Activated naive CD8-positive, alpha-beta T cell treated with anti-CD3 and anti-CD28 coated beads for 36 hours (primary cell): ENCODE measurements at places on chromosomes 7 and 10. TPM values are rescaled to one million over a fixed set of nuclear protein-coding genes. Genes with fewer than 3 reads are reported as not detected.

The STYXL1 gene
- 30.4 TPM for total RNA-seq

The DGKB gene
- not detected for total RNA-seq

The EN2 gene
- total RNA-seq: not detected

The MIOS gene
- 55.3 TPM for total RNA-seq

The C7orf25 gene
- 4.3 TPM for total RNA-seq

The EPO gene
- not detected for total RNA-seq

GRCh38 chr7:77202481-77202976, 2.9 kb upstream of the FGL2 start:
- H3K4me3 ChIP-seq: no peak overlapping the region
- DNase-seq: no peak
- H3K36me3 ChIP-seq: no peaks in the 10 kb centered on the region
- H3K4me1 ChIP-seq: peaks cover 31% of the 10 kb centered on the region
- H3K27me3 ChIP-seq: no peaks in the 10 kb centered on the region

DNA sequence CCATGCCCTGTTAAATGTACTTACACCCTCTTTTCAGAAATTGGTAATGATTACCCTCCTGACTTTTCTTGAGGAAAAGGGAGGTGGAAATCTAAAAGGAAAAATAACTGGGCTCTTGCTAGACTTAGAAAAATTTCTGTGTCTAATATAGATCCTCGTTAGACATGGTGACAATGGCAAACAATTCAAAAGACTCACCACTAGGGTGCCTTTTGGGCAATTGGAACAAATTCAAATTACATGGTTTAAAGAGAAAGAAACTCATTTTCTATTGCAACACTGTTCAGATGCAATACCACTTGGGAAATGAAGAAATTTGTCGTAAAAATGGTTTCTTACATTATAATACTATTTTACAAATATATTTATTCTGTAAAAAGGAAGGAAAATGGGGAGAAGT, 950.1 kb downstream of the GRM8 start:
- DNase-seq: no peak
- no peak overlapping the region for H3K27ac ChIP-seq
- no peak overlapping the region for H3K4me3 ChIP-seq
- no peaks in the 10 kb centered on the region for H3K27me3 ChIP-seq
- H3K36me3 ChIP-seq: no peaks in the 10 kb centered on the region
- H3K4me1 ChIP-seq: no peaks in the 10 kb centered on the region

GRCh38 chr7:131011976-131012375, 278.0 kb upstream of the KLF14 start:
- peak overlapping the region; percentile 97 for H3K27ac ChIP-seq
- no peaks in the 10 kb centered on the region for H3K27me3 ChIP-seq
- peak overlapping the region; percentile 65 for H3K4me3 ChIP-seq
- no peak for DNase-seq
- H3K36me3 ChIP-seq: peaks cover 27% of the 10 kb centered on the region
- peaks cover 87% of the 10 kb centered on the region for H3K4me1 ChIP-seq

DNA sequence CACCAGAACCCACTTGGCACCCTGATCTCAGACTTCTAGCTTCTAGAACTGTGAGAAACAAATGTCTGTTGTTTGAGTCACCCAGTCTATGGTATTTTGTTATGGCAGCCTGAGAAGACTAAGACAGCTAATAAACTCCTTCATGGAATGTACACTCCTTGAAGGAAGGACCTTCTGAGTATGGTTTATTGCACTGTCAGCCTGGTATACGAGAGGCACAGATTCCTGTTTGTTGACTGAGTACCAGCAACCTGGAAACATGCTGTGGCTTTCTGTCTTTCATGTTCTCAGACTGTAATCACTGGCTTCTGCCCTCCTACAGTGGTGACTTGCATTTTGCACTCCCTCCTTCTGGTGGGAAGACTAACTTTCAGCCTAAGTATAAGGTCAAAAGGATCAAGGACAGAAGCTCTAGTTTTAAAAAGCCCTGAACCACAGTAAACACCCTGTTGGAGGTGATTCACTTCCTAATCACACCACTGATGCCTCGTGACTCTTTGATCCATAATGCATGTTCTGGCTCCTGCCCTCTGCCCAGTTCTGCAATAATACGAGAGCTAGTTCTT, 319.0 kb upstream of the NPSR1 start:
- no peak overlapping the region for H3K4me3 ChIP-seq
- H3K4me1 ChIP-seq: no peaks in the 10 kb centered on the region
- no peak overlapping the region for H3K27ac ChIP-seq
- peaks cover 4% of the 10 kb centered on the region for H3K27me3 ChIP-seq
- no peaks in the 10 kb centered on the region for H3K36me3 ChIP-seq

GRCh38 chr10:112739592-112740353, 210.3 kb upstream of the TCF7L2 start:
- H3K27me3 ChIP-seq: no peaks in the 10 kb centered on the region
- no peaks in the 10 kb centered on the region for H3K4me1 ChIP-seq
- DNase-seq: no peak

- no peak for DNase-seq
- H3K27me3 ChIP-seq: peaks cover 5% of the 10 kb centered on the region
- H3K4me3 ChIP-seq: no peak overlapping the region
- no peaks in the 10 kb centered on the region for H3K36me3 ChIP-seq
- no peaks in the 10 kb centered on the region for H3K4me1 ChIP-seq
Measured at GRCh38 chr10:104892879-104893617, 252.0 kb downstream of the SORCS3 start.

DNA sequence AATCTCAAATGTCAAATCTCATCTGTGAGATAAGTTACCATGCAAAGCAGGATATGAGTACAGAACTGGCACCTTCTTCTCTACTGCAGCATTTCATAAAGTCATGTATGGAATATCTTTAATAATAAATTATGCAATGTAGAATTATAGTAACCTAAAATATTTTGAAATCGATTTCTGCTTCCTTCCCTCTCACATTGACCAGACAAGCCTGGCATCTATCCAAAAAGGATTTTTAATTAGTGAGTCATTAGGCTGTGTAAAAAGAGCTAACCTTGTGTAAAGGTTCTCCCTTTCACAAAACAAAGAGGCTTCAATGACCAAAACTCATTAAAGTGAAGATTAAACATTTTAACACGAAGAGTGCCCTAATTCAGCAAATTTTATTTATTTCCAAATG, 48.8 kb upstream of the EXOC6 start:
- DNase-seq: no peak
- no peaks in the 10 kb centered on the region for H3K4me1 ChIP-seq
- no peaks in the 10 kb centered on the region for H3K36me3 ChIP-seq
- H3K4me3 ChIP-seq: no peak overlapping the region
- no peaks in the 10 kb centered on the region for H3K27me3 ChIP-seq
- no peak overlapping the region for H3K27ac ChIP-seq

DNA sequence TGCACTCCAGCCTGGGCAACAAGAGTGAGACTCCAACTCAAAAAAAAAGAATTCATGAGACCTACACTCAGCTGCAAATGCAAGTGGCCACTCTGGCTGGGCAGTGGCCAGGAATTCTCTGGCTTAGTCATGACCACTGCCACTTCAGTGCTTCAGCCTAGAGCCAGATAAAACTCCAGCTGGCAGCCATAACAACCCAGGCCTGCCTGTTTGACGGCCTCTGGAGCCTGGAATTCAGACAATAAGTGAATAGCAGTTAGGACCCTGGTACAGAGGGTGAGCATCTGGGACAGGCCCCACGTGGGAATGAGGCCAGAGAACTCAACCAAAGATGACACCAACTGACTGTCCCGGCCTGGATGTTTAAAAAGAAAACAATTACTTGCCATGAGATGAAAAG, 18.9 kb downstream of the RCC1L start:
- H3K4me3 ChIP-seq: no peak overlapping the region
- H3K27me3 ChIP-seq: no peaks in the 10 kb centered on the region
- H3K4me1 ChIP-seq: no peaks in the 10 kb centered on the region
- peaks cover 20% of the 10 kb centered on the region for H3K36me3 ChIP-seq

GRCh38 chr7:106377847-106378361, 93.1 kb upstream of the NAMPT start:
- H3K4me1 ChIP-seq: peaks cover 7% of the 10 kb centered on the region
- no peak overlapping the region for H3K27ac ChIP-seq
- DNase-seq: no peak
- H3K4me3 ChIP-seq: no peak overlapping the region
- peaks cover 3% of the 10 kb centered on the region for H3K27me3 ChIP-seq

DNA sequence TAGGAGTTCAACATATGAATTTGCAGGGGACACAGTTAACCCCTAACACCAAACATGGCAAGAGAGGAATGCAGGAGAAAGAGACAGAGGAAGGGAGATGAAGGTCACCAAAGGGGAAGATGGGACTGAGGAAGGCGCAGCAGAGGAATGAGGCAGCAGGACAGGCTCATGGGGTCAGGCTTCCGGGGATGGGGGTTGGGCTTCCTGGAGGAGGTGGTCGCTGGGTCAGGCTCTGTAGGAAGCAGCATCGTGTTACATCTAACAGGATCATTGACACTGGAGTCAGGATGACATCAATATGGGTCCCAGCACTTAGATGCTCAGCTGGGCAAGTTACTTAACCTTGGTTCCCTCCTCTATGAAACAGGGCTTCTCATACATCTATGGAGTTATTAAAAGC, 113.2 kb downstream of the NPTX2 start:
- no peak overlapping the region for H3K4me3 ChIP-seq
- H3K36me3 ChIP-seq: no peaks in the 10 kb centered on the region
- no peak overlapping the region for H3K27ac ChIP-seq
- H3K4me1 ChIP-seq: no peaks in the 10 kb centered on the region
- no peak for DNase-seq
- peaks cover 4% of the 10 kb centered on the region for H3K27me3 ChIP-seq
